Cardiac muscle cell (in vitro differentiated cells and primary cell): ENCODE measurements at places on chromosomes 4 and X.

GRCh38 chr4:65391814-65392213 is 278.5 kb downstream of the EPHA5 start:
- DNase-seq, result no peak

- no peak for DNase-seq
Measured at GRCh38 chrX:88284844-88285243, 462.2 kb upstream of the CPXCR1 start.

DNA sequence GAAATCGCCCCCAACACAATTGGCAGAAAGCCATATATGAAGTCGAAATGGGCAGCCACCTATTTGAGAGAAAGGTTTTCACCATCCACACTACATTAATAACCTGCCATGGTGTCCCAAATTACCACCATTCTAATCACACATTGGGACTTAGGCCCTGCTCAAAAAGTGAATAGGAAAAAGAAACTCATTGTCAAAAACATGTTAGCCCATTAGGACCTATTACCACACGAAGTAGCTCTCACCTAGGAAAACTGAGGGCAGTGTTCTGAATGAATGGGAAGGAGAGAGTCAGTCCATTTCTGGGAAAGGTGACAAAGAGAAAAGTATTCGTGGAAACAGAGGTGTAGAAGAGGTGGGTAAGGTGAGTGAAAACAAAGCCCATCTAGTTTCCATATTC is 60.8 kb downstream of the GPC3 start:
- no peak for DNase-seq

DNA sequence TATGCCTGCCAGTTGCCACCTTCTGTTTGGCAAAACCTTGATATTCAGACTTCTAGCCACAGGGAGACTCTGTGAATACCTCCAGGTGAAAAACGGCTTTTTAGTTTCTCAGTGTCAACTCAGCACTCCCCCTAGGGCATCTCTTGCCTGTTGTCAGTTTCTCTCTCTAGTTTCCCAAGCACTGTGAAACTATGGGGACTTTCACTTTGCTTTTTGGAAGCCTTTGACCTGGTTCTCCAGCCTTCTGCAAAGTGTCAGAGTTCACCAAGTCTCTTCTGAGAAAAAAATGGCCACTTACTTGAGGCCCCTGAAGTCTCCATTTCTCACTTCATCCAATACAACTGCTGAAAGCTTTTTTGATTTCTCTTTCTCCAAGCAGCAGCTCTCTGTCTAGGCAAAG is 521.5 kb downstream of the INPP4B start:
- DNase-seq, result no peak

GRCh38 chr4:94341481-94342370 is 910 bp downstream of the HPGDS start:
- DNase-seq, result no peak

- DNase-seq, result no peak
Measured at GRCh38 chr4:141427726-141428296, 207.1 kb downstream of the ZNF330 start.

DNA sequence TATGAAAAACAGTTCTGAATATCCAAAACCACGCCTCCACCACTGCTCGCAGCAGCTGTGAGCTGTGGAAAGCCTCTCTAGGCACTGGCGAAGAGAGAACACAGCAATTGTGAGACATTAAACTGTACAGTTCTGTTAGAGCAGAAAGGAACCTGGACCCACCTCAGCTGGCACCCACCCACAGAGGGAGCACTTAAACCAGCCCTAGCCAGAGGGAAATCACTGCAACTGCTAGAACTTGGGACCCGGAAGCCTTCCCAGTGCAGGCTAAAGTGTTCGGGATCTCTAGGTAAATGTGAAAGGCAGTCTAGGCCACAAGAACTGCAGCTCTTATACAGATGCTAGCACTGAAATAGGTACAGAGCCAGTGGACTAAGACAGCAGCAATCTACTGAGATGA is 308.8 kb downstream of the PRR32 start:
- DNase-seq, result no peak

DNA sequence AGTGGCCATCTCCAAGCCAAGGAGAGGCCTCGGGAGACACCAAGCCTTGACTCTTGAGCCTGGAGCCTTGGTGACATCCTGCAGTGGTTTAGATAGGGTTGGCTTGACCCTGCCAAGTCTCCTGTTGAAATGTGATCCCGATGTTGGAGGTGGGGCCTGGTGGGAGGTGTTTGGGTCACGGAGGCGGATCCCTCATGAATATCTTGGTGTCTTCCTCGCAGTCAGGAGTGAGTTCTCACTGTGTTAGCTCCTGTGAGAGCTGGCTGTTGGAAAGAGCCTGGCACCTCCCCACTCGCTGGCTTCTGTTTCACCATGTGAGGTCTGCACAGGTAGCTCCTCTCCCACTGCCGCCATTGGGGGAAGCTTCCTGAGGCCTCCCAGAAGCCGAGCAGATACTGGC is 38.8 kb downstream of the ADRA2C start:
- DNase-seq, result no peak

DNA sequence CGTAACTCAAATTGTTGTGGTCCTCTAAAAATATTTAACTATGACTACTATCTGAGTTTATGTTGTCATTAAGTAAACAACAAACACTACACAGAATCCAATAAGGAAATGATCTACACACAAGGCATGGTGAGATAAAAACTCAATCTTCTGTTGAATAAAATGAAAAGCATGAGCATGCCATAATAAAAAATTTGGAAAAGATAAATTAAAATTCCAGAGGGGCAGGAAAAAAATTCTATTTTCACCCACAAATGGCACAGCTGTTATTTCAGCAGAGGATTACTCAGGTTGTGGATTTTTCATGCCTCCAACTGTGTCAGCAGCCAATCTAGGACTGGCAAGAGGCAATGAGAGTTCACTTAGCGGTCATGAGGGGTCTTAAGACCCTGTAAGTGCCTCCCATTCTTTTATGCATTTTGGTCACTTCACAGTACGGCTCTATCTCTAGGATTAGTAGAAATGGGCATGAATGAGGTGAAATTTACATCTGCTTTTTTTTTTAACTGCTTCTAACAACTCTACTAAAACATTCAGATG is 639.8 kb upstream of the DIPK2B start:
- DNase-seq, result no peak

DNA sequence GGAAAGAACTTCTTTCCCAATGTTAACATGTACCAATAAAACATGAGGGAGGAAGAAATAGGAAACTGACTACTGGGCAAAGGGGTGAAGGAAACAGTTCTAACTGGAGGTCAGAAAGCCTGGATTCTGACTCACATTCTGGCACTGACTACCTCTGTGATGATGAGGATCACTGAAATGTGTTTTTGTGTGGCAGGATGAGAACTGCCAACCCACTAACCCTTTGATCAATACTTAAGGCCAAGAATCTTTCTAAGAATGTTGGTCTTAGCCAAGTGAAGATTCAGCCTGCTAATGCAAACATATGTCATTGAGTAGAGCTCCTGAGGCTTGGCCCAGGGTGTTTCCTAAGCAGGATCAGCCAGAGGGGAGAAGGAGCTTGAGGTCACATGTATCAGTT is 4.6 kb downstream of the ALAS2 start:
- DNase-seq, result no peak
